Natural killer cell (primary cell): ENCODE measurements at places on chromosomes 2 and 18. TPM values are rescaled to one million over a fixed set of nuclear protein-coding genes. Genes with fewer than 3 reads are reported as not detected.

The CNNM3 gene
- total RNA-seq, result 55.2 TPM

The GAL3ST2 gene
- not detected for total RNA-seq

The C2orf81 gene
- 1.7 TPM for total RNA-seq

The KCNIP3 gene
- 0.52 TPM for total RNA-seq

The AFF3 gene
- 9.6 TPM for total RNA-seq

The MROH2A gene
- total RNA-seq, result not detected

The RTKN gene
- total RNA-seq, result 26.5 TPM

The C1QL2 gene
- not detected for total RNA-seq

The SOWAHC gene
- total RNA-seq, result 0.23 TPM

The TEX44 gene
- not detected for total RNA-seq

The STAT4 gene
- total RNA-seq, result 339 TPM

The MC5R gene
- not detected for total RNA-seq

The DES gene
- total RNA-seq, result not detected

The NGEF gene
- not detected for total RNA-seq

The NEURL3 gene
- not detected for total RNA-seq

The TMEM247 gene
- not detected for total RNA-seq

The ARHGEF33 gene
- total RNA-seq, result 0.27 TPM

The CCDC74B gene
- total RNA-seq, result 0.28 TPM

The AQP12B gene
- not detected for total RNA-seq

The COPS8 gene
- 53.9 TPM for total RNA-seq

The AGAP1 gene
- 42.0 TPM for total RNA-seq

The TCF7L1 gene
- total RNA-seq, result not detected

The SMAD7 gene
- total RNA-seq, result 204 TPM

The AKAIN1 gene
- not detected for total RNA-seq

The REG1B gene
- not detected for total RNA-seq

The LHCGR gene
- not detected for total RNA-seq

The UGT1A6 gene
- not detected for total RNA-seq

The OXER1 gene
- total RNA-seq, result 0.41 TPM

The LAMA1 gene
- total RNA-seq, result not detected

The CNDP1 gene
- total RNA-seq, result 0.31 TPM

The SH2D6 gene
- total RNA-seq, result not detected

The PRKAG3 gene
- not detected for total RNA-seq

The WDCP gene
- total RNA-seq, result 11.2 TPM

The FBXO41 gene
- 13.8 TPM for total RNA-seq

The SF3B6 gene
- total RNA-seq, result 57.4 TPM
